ENCODE measurements at places on chromosomes 6 and 20. TPM values are rescaled to one million over a fixed set of nuclear protein-coding genes. Genes with fewer than 3 reads are reported as not detected.

The CST7 gene
- not detected for total RNA-seq

The FGD2 gene
- total RNA-seq: not detected

The MYBL2 gene
- total RNA-seq: 0.71 TPM

The SLC32A1 gene
- not detected for total RNA-seq

The OPRM1 gene
- total RNA-seq: not detected

The C6orf52 gene
- total RNA-seq: not detected

The ZNF512B gene
- 4.7 TPM for total RNA-seq

The CGAS gene
- 4.3 TPM for total RNA-seq

The CCDC170 gene
- total RNA-seq: 2.6 TPM

The RNF217 gene
- 16.8 TPM for total RNA-seq

The MEI4 gene
- not detected for total RNA-seq

The CLIC5 gene
- not detected for total RNA-seq

The TMC2 gene
- total RNA-seq: 0.18 TPM

The LGSN gene
- total RNA-seq: under 0.01 TPM
